NCI-H345 (cell line): ENCODE measurements at places on chromosomes 7 and 10.

DNA sequence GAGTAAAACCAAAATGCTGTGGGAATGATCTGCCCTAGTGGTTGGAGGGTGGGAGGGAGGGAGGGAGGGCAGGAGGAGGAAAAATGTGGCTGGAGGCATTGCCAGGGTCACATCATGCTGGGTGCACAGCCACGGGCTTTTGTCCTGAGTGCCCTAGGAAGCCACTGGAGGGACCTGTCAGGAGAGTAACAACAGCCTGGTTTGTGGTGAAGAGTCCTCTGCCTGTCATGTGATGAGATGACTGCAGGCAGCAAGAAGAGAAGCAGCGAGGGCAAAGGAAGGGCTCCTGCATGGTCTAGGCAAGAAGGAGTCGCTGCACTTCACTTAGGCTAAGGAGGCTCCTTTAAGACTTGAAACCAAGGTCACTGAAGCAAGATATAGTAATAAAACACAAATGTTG is 65.6 kb downstream of the PKD1L1 start:
- DNase-seq = no peak

GRCh38 chr7:32871624-32872371 is 19.8 kb downstream of the KBTBD2 start:
- DNase-seq = no peak

- DNase-seq = no peak
Measured at GRCh38 chr7:73556208-73557107, 1.0 kb downstream of the BCL7B start.

DNA sequence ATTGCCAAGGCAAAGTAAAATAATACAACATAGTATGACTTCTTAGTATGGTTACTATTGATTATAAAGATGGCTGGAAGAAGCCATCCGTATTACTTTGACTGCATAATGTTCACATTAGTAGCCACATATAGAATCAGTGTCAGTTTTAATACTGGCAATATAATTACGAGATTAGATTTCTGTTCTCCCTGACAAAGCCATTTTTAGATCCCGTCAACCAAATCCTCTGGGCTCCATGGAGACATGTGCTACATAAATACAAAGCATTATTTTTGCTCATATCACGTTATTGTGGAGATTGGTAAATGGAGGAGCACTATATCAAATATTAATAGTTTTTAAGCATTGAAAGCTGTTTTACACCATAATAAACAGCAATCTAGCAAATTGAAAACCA is 124.0 kb downstream of the MAGI2 start:
- DNase-seq = no peak

- DNase-seq = no peak
Measured at GRCh38 chr10:96044736-96045135, 1.4 kb downstream of the CCNJ start.

DNA sequence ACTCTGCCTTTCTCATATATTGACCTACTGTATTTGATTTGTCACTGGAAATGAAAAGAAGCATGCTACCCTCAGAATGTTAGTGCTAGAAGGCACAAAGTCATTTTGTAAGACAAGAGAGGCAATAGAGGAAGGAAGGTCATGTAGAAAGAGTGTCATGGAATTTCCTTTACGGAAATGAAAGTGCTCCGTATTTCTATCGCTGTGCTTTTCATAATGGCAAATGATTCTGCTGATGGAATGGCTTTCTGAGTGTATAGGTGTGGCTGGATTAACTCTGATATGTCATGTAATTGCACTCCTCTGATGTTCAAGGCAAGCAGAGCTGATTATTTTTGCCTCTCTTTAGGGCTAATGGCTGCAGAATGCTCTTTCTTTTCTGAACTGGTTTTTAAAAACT is 15.5 kb upstream of the STEAP4 start:
- DNase-seq = no peak

- DNase-seq = no peak
Measured at GRCh38 chr7:106535234-106535932, 125.6 kb downstream of the CCDC71L start.

DNA sequence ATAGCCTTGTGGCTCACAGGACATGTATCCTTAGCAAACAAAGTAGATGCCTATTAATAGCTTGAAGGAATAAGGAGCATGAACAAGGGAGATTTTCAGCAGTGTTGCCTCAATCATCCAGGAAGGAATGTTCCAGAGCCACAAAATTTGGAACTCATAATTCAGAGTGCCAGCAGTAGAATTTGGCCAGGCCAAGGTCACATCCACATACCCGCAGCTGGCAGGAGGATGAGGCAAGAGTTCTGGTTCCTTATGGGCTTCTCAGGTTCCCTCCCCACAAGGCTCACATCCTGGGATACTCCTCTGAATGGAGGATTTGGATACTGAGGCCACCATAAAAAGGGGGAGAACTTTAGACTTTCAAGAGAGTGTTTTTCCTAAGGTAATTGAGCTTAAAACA is 45.8 kb downstream of the SUFU start:
- no peak for DNase-seq

- DNase-seq = no peak
Measured at GRCh38 chr10:36141856-36142560, 499.9 kb upstream of the FZD8 start.

DNA sequence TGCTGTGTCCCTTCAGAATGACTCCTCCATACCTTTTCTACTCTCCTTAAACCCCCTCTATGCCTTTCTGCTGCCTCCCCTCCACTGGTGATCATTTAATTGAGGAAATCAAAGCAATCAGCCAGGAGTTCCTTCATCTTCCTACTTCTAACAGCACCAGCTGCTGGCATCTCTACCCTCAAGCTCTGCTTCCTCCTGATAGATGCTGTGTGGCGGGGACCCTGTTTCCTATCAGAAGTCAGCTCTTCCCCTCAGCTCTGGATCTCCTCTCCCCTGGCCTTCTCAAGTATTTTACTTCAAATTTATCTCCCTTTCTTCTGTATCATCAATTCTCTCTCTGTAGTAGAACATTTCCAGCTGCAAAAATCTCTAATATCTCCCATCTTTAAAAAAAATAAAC is 183.7 kb downstream of the ELMO1 start:
- DNase-seq = no peak

- DNase-seq = no peak
Measured at GRCh38 chr10:24784061-24784460, 60.4 kb upstream of the ARHGAP21 start.

DNA sequence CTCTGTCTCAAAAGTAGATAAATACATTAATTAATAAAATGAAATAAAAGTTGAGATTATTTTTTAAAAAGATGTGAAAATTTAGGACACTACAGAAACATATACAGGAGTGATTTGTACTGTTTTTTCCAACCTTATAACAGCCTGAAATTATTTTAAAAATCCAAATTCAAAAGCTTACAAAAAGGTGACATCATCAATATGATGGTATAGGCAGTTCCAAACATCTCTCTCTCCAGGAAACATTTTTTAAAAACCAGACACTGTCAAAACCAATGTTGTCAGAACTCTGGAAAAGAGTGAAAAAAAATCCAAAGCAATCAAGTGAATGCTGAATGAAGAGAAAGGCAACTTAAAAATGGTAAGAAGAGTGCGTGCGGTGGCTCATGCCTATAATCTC is 76.7 kb downstream of the HHEX start:
- DNase-seq = no peak

DNA sequence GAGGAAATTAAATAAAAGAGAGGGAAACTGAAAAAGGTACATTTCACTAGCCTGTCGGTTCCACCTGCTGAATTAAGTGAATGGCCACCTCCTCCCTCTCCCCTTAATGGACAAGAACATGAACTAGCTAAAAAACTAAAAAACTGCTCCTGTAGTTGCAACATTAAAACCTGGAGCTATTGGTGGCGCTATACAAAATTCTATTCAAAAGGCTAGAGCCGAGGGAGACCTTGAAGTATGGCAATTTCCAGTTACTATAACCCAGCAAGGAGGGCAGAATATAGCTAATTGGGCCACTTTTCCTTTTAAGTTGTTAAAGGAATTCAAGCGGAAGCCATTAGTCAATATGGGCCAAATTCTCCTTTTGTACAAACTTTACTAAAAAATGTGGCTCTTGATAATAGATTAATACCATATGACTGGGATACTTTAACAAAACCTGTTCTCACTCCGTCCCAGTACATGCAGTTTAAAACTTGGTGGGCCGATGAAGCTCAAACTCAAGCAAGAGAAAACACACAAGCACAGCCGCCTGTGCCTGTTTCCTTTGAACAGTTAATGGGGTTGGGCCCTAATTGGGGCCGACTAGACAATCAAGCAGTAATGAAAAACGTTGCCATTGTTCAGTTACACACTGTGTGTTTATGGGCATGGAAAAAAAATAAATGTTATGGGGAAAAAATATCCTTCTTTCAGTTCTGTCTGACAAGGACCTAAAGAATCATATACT is 6.5 kb upstream of the CHST3 start:
- no peak for DNase-seq

- no peak for DNase-seq
Measured at GRCh38 chr10:29959586-29959985, 99.8 kb downstream of the JCAD start.

DNA sequence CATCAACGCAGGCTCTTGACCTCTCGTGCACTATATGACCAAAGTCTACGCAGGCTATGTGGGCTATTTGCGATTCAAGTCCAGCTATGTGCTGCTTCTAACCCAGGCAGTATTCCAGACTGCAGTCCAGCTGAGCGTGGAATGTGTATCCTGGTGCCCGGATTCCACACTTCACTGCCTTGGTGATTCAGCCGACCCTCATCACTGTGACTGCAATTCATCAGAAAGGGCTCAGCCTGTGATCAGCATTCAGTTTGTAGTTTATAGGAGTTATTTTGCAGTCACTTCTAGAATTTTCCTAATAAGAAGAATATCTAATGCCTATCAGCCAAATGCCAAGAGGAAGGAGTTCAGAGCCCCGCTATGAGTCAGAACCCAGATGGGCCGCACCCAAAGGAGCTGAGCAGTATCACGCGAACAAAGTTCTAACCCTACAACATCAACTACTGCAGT is 119.8 kb upstream of the LANCL2 start:
- DNase-seq = no peak

DNA sequence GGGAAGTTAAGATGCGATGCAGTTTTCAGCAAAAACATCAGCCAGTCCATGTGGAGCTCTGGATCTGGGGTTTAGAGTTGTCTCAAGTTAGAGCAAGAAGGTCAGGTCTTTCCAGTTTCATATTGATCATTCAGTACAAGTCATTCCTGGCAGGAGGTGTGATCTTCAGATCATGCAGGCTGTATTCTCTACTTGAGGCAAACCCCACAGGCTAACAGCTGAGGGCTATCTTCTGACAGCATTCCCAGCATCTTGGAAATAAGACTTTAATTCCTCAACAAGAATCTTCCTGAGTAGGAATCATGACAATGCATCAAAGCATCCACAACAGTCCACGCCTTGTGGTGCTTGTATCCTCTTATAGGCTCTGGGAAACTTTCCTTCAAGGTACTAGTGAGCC is 94.9 kb upstream of the ZNF438 start:
- no peak for DNase-seq

DNA sequence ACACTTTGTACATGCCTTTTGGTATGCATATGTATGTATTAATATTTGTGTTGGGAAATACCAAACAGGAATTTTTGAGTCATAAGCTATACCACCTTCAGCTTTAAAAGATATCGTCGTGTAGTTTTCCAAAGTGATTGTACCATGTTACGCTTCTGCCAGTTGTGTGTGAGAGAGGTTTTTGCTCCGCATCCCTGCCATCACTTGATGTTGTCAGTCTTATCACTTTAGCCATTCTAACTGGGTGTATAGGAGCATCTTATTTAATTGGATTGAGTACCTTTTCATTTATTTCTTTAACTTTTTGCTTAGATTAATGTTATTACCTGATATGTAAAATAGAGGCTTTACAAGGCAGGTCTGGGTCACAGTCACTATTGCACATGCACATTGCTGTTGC is 3.4 kb downstream of the KLHL7 start:
- DNase-seq = no peak
